ENCODE measurements at places on chromosomes 16 and 17. TPM values are rescaled to one million over a fixed set of nuclear protein-coding genes. Genes with fewer than 3 reads are reported as not detected.

DNA sequence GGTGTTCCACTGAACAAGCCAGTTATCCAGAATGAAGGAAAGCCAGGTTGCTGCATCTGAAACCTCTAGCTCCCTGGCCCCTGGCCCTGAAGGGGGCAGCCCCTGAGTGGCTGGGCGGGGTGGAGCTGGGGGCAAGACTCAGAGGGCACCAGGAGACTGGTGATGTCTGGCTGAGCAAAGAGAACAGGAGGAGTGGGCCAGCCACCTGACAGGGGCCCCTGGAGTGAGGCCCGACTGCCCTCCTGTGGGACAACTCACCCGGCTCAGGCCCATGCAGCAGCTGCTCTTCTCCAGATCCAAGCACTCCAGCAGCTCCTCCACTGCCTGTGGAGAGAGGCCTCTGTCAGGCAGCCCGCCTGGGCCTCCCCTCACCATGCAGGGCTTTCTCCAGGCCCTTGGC lies 60.4 kb downstream of the PIPOX start:
- no peak for DNase-seq

- no peak for DNase-seq
Observed at GRCh38 chr17:82893779-82894178, 54.0 kb upstream of the ZNF750 start.

GRCh38 chr16:86662195-86662594 lies 83.8 kb downstream of the FOXL1 start:
- DNase-seq = no peak

- no peak for DNase-seq
Observed at GRCh38 chr17:62738281-62738680, 69.8 kb downstream of the MARCHF10 start.

- DNase-seq = no peak
Observed at GRCh38 chr16:53944025-53944424, 240.1 kb downstream of the FTO start.

GRCh38 chr16:17282247-17282646 lies 188.5 kb downstream of the XYLT1 start:
- no peak for DNase-seq

DNA sequence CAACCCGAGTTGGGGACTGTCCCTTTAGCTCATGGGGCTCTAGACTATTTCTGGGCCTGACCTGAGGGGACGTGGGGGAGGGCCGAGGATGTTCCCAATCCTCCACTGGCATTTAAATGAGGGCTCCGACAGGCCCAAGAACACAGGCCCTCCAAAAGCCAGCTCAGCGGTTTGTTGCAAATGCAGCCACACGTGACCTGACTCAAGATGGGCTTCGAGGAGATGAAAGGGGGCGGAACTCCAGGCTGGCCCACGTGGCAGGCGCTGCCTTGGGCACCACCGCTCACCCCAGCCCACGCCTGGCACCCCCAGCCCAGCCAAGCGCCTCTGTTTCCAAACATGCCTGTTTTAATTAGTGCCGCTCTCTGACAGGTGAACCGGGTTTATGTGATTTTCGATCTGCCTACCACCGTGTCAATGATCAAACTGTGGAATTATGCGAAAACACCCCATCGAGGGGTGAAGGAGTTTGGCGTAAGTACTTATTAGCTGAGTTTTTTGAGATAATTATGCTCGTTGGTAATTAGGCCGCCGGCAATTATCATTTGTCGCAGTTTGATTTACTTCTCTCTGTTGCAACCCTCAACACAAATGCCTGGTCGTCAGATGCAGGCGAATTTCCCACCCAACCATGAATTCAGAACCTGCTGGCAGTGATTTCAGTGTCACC lies 226.7 kb downstream of the KATNIP start:
- no peak for DNase-seq

- DNase-seq = no peak
Observed at GRCh38 chr17:7781429-7781828, 52.6 kb upstream of the KDM6B start.

SEPTIN12 gene
- 0.19 TPM for polyA plus RNA-seq

TBC1D3I gene
- not detected for polyA plus RNA-seq

CCL1 gene
- not detected for polyA plus RNA-seq

PYCARD gene
- polyA plus RNA-seq = 8.1 TPM

TBX21 gene
- 0.13 TPM for polyA plus RNA-seq

PDILT gene
- not detected for polyA plus RNA-seq

HSD17B2 gene
- polyA plus RNA-seq = 9.2 TPM

RCVRN gene
- 0.22 TPM for polyA plus RNA-seq
